Esophagus muscularis mucosa (tissue), 4 donors: ENCODE measurements at places on chromosomes 4 and X.

GRCh38 chr4:98617358-98618047 is 40.9 kb downstream of the TSPAN5 start:
- peak; percentile 50 for DNase-seq

DNA sequence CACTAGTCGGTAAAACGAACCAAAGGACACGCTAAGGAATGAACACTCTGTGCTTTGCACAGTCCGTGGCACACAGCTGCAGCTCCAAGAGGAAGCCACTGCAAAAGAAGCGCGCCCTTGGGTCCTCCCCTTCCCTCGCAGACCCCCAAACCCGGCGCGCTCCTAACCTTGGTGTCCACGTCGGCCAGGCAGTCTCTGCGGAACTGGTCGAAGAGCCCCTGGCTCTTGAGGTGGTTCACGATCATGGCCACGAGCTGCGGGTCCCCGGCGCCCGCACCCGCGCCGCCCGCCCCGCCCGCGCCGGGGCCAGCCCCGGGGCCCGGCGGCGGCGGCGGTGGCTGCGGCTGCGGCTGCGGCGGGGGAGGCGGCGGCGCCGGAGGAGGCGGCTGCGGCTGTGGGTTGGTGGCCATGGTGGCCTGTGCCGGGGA is 333 bp downstream of the BOD1L1 start:
- DNase-seq = no peak

- DNase-seq = no peak
These were observed 133.3 kb downstream of the DCK start for GRCh38 chr4:71126719-71127118.

DNA sequence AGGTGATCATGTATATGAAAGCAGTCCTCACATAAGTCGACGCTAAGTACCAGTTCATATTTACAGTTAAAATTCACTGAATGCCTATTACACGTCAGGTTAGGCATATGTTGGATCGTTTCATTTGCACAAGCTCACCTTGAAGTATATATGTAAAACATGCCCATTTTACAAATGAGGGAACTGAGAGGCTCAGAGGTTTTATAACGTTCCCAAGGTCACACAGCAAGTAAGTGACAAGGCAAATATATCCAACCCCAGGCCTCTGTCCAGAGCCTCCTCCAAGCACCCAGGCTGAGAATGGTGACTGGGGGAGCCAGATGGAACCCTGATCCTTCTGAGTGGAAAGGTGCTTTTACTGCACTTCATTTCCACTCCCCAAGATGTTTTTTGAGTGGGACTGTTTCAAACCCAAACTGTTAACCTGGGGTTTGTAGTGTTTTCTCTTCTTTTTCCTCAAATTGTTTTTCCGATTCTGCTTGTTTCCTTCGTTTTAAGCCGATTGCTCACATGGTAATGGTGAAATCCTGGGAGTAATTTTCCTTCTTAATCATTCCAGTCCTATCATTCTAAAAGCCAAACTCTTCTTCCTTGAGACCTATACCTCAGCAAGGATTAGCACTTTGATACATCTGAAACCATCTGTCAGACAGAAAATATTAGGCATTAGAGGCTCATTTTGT is 791 bp downstream of the SMIM20 start:
- DNase-seq = no peak

GRCh38 chrX:15718283-15718970 is 19.6 kb upstream of the CA5B start:
- no peak for DNase-seq

DNA sequence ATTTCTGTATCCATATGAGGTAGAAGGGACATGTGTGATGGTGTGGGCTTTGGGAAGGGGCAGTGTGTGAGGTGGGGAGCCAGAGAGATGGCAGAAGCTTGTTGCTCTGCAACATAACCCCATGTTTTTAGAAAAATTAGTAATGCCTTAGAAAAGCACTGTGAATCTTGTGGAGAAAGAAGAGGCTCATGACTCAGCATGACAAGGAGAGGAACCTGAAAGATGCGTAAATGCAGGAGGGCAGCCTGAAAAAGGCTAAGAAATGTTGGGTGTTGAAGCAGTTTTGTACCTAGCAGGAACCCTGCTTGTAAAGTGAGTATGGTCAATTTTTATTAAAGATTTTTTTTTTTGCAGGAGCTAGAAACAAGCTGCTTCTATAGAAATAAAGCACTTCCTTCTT is 59.8 kb downstream of the ARSJ start:
- no peak for DNase-seq

DNA sequence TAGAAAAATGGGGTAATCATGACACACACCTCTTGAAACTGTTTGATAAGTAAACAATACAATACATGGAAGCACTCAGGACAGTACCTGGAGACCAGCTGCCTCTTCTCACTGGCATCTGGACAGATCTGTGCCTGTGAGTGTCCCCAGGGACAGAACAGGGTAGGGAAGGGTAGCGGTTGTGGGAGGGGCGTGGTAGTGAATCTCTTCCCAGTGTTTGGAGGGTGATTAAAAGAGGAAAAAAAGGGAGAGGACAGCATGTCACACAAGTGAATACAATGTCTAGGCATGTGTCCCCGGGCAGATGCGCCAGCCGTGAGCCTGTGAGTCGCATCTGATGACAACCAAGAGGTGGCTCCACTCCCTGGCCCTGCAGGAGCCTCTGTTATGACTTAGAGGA is 138.8 kb upstream of the MSX1 start:
- no peak for DNase-seq

DNA sequence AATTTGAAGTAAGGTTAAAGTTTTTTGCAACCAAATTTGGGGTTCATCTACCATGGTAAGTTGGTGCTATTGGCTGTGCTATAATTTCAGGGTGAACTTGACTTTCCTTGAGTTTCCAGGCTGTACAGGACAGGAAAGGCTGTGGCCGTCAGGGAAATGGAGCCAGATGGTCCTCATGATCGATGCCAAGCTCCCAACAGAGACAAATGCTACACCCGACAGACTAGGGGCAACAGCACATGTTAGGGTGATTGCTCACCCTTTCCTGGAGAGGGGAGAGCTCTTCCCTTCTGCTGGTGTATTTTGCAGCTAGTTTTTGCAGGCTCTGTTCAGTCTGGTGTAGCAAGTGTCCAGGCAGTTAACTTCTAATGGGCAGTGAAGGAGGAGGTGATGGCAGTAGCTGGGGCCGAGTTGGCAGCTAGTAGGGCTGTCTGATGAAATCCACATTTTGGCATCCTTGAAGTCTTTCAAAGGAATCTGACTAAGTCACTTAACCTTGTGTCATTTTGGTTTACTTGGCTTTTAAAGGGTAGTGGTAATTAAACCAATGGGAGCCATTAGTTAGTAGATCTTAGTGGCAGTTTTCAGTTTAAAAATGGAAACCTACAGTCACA is 47.8 kb downstream of the GAB1 start:
- DNase-seq = no peak

- no peak for DNase-seq
These were observed 32.3 kb upstream of the KDR start for GRCh38 chr4:55157559-55158277.

- DNase-seq = no peak
These were observed 24.1 kb upstream of the FGF16 start for GRCh38 chrX:77422891-77423648.

DNA sequence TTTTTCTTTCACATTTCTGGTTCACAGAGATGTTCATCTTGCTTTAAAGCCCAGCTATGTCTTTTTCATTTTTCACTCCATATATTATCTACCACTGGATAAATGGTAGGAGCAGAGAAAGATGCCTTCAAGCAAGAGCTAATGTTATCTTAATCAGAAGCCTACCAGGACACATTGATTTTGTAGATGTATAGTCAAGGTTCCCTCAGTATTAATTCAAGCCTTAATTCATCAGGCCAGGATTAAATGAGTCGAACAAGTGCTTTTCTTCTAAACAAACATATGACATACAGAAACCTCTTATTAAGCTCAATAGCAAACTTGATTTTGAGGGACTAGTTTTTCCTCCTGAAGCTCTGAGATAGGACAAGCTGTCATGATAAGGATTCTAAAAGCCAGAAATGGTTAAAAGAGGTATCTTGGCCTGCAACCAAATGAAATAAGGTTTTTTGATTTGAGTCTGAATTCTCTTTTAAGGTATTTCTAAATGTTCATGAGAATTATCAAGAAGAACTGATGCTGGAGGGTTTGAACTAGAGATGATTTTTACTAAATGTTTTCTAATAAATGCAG is 81.7 kb upstream of the FTHL17 start:
- DNase-seq = no peak

DNA sequence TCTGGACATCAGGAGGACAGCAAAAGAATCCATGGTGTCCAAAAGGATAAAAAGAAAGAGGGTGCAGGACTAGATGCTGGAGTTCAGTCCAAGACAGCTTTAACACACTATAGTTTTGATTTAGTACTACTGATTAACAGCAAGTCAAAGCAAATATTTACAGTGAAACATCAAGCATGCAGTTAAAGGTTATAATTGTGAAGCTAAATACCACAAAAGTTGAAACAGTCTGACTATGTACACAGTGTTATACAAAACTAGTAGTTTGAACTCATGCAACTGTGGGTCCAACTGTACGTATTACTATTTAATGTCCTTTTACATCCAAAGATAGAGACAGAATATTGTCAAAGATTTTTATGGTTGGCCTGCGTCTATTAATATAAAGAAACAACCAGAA is 57.6 kb downstream of the CHIC2 start:
- DNase-seq = no peak

- no peak for DNase-seq
These were observed 203.3 kb downstream of the NR3C2 start for GRCh38 chr4:148238811-148239493.

- DNase-seq = no peak
These were observed 461.8 kb downstream of the CENPC start for GRCh38 chr4:67083496-67083895.

- no peak for DNase-seq
These were observed 100.8 kb downstream of the SPIN4 start for GRCh38 chrX:63250253-63250868.

DNA sequence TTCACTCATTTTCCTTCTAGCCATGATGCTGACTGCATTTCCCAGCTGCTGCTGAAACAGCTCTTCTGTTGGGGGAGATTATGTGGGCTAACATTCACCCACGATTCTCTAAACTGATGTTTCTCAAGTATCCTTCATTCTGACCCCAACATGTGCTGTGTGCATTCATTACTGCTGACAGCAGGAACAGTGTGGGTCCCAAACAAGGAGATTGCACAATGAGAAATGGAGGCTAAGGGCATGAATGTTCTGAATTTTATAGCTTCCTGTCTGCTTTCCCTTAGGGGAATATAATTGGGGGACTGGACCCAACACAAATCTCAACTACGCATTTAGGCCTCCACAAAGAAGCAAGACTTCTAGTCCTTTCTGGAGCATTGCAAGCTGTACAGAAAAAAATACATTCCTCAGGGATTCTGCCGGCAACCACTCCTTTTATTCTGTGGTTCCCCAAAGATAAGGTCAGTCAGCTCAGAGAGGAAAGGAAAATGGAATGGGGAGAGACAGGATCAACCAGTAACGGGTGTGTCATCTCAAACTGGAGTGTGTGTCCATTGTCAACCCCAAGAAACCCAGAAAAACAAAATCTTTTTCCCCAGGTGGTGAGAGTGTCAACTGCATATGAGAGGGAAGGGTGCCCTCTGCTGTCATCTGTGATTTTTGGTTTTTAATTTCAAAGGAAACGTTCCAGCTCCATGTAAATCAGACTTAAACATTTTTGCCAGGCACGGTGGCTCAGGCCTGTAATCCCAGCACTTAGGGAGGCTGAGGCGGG is 81.5 kb upstream of the EGFL6 start:
- DNase-seq = no peak

DNA sequence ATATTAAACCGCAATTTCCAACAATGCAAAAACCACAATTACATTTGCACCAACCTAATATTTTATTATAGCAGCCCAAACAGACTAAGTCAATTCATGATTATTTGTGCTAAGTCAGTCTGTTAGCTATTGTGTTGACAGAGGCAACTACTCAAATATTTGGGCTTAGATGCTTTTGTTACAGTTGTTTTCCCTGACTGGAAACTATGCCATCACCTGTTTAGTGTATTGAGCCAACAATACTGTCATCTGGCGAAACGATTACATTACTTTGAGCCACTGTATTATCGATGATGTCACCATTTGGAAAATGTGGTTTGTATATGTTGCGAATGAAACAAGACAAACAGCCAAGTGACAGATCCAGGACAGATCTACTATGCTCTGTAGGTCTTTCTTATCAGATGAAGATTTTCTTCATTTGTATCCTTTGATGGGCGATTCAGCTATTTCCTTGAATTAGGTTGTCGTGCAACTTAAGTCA is 38.7 kb upstream of the INTS6L start:
- DNase-seq = no peak

DNA sequence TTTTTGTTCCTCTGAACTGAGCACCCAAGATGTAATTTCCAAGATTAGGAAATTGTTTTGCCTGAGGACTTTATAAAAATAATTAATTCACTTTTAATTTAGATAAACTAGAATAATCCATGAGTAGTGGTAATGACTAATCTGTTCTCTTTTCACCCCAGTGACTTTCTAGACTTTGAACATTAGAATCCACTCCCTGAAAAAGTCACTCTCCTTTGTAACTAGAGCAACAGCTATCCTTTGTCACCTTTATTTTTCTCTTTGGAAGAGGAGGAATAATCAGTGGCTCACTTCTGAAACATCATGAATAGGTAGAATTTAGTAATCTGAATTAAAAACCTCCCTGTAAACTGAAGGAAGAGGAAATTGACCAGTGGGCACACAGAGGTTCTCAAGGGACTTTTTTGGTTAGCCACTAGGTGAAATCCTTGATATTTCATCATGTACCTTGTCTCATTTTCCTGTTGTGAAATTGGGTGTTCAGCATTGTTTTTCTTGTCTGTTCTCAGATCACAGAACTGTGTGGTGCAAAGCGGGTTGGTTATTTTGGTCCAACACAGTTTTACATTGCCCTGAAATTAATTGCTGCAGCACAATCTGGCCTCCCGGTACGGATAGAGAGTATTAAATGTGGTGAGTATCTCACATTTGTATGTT is 59.4 kb downstream of the REPS2 start:
- DNase-seq = no peak

GRCh38 chr4:42519803-42520417 is 122.6 kb downstream of the SHISA3 start:
- no peak for DNase-seq

DNA sequence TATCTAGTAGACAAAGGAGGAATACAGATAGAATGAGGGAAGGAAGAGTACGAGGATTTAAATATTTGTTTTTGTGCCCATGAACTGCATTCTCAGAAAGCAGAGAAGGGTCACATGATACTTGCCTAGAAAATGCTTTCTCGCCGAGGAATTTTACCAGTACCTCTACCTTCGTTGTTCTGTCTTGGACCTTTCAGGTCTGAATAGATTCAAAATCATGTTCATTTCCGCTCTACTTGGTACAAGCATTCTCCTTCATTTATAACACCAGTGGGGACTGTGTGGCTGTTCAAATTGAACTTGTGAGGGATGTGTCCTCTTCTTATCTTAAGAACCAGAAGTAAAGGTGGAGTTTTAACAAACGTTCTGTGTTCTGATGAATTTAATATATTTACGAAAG is 1.9 kb downstream of the USP38 start:
- no peak for DNase-seq

GRCh38 chrX:43969504-43970501 is 3.4 kb downstream of the NDP start:
- DNase-seq = no peak

GRCh38 chrX:7027071-7027470 is 120.4 kb upstream of the STS start:
- no peak for DNase-seq
